IPS-NIHi11 (cell line): ENCODE measurements at places on chromosomes 2 and 18.

- DNase-seq = no peak
Observed at GRCh38 chr18:29083545-29083944, 906.6 kb upstream of the CDH2 start.

DNA sequence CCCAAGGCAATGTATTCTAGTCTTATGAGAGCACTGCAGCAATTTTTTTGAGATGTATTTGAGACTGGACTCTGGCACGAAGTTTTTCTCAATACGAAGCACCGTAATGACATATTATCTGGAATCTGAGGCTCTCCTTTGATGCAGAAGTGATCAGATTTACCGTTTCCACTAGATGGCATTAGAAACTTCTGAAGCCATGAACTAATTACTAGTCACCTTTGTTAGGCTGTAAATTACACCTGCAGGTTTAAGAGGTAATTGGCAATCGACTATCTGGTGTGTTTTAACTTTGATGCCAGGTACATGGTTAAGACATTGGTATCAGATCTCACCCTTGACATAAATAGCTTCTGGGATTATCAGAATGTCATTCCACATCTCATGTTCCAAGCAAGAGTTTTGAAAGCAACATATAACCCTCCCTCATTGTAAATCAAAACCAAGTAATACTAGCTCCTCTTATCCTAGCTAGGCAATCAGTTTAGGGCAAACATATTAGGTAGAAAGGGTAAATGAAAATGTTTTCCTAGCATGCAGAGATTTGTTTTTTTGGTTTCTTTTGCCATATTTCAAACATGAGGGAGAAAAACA lies 254.6 kb upstream of the SPRED2 start:
- peak; percentile 20 for DNase-seq

DNA sequence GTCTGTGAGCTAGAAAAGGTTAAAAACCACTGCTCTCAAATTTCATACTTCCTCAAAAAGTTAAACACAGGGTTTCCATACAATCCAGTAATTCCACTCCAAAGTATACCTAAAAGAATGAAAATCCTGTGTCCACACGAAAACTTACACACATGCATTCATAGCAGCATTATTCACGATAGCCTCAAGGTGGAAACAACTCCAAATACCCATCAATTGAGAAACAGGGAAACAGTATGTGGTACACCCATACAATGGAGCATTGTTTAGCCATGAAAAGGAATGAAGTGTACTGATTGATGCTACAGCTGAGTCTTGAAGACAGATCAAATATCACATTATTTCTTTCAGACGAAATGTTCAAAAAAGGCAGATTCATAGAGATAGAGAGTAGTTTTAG lies 36.7 kb downstream of the UXS1 start:
- no peak for DNase-seq

DNA sequence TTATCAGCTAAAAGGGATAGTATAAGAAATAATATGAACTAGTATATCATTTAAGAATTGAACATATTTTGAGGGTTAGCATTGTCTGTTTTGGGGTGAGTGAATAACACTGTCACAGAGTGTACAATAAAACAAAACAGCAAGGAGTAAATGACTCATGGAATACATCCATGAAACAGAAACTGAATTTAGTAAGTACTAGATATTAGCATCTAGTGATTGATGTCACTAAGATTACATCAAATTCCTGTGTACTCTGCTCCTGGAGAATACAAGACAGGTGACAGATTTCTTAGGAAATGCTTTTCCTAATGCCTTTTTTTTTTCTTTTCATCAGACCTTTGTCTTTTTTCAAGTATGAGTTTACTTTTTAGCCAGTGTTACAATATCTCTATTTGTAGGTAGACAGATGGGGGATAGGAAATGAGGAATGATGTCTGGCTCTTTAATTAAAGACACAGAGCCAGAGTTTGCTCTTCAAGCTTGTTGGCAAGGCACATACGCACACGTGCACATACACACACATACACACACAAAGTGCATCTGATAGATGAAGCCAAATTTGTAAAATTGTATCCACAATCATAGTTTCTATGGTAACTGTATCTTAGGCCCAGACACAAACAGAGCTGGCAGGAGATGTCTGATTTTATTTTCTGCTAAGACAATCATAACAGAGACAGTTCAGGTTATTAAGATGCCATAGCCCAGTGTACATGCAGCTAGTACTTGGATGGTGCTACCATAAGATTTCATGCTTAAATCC lies 138.2 kb upstream of the NRP2 start:
- no peak for DNase-seq
